Lung (tissue), 17 donors: ENCODE measurements at places on chromosomes 11 and 22. TPM values are rescaled to one million over a fixed set of nuclear protein-coding genes. Genes with fewer than 3 reads are reported as not detected.

DNA sequence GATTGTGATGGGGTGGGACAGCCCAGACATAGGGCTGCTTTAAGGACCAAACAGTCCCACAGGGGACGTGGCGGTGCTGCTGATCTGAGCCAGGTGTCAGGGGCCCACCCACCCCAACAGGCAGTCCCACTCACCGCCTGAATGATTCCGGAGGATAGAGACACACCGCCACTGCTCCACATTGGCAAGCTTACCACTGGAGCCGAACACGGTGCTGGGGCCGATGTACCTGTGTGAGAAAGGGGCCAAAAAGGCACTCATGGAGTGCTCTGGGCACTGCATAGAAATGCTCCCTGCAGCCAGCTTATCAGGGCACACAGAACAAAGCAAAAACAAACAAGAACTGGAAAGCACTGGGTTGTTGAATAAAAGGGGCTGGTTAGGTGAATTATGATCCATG is 25.9 kb downstream of the HIRA start:
- H3K27me3 ChIP-seq, result no peaks in the 10 kb centered on the region
- no peak overlapping the region for H3K4me3 ChIP-seq
- no peak overlapping the region for H3K27ac ChIP-seq
- peaks cover 40% of the 10 kb centered on the region for H3K36me3 ChIP-seq
- DNase-seq, result no peak
- peaks cover 5% of the 10 kb centered on the region for H3K4me1 ChIP-seq

DNA sequence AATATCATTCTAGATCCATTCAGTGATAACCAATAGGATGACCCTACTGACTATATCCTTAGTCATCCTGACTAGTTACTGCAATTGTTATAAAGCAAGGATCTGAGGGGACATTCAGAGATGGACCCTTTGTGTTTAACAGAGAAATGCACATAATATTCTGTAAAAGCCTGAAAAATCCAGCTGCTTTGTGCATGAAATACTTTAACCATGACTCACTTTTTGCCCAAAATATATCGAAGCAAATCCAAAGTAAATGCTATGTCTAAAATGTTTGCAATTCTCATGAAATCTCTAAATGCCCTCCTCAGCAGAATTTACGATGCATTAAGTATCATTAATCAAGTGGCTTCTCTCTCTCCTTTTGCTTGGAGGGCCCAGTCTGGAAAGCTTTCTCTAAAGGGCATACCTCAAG is 178.8 kb upstream of the MTMR2 start:
- peaks cover 4% of the 10 kb centered on the region for H3K4me1 ChIP-seq
- H3K27ac ChIP-seq, result no peak overlapping the region
- H3K4me3 ChIP-seq, result no peak overlapping the region
- peaks cover 3% of the 10 kb centered on the region for H3K36me3 ChIP-seq

The NLRP6 gene
- total RNA-seq, result 2.1 TPM

DNA sequence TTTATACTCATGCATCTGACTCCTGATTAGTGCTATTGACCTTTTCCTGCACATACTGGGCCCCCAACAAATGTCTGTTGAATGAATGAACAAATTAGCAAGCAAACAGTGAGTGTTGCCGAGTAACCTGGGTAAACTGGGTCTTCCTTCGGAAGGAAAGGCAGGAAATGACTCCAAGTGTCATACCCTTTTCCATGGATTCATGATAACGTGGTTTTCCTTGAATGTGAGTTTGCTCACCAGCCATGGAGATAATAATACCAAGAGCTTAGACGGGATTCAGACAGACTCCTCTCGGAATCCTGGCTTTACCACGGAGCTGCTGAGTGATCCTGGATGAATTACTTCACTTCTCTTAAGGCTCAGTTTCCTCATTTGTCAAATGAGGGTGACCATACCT is 16.7 kb downstream of the TECTA start:
- no peaks in the 10 kb centered on the region for H3K27me3 ChIP-seq
- H3K4me3 ChIP-seq, result no peak overlapping the region
- no peaks in the 10 kb centered on the region for H3K36me3 ChIP-seq
- DNase-seq, result no peak
- H3K4me1 ChIP-seq, result no peaks in the 10 kb centered on the region
- H3K27ac ChIP-seq, result no peak overlapping the region

The POU2AF3 gene
- 1.5 TPM for total RNA-seq

DNA sequence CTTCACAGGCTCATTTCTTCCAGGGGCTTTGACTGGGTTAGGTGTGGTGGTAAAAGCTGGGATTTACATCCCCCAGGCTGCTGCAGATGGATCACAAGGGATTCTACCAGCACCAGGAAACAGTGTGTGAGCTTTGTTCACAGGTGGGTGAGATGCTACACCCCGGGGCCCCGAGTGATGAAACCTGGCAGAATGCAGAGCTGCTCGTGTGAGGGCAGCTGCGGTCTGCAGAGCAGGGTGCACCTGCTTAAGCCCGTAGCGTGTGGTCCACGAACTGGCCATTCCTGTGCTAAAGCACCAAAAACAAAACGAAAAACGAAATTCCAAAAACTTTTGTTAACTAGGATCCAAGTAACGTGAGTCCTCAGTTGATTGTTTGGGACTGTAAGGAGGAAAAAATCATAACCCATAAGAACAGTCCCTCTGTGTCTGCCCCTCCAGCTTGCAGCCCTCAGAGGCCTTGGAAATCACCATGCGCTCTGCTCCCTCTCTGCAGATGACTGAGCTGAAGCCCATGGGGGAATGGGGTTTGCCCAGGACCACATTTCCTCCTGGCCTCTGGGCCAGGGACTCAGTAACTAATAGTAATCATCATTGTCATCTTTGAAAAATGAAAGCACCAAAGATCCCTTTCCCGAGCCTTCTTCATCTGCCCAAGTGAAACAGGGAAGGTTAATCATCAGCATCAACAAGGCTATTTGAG is 24.6 kb downstream of the ELF5 start:
- no peaks in the 10 kb centered on the region for H3K36me3 ChIP-seq
- H3K4me3 ChIP-seq, result no peak overlapping the region
- H3K4me1 ChIP-seq, result no peaks in the 10 kb centered on the region
- no peaks in the 10 kb centered on the region for H3K27me3 ChIP-seq

- no peak for DNase-seq
- no peaks in the 10 kb centered on the region for H3K36me3 ChIP-seq
- no peak overlapping the region for H3K4me3 ChIP-seq
Measured at GRCh38 chr11:69277074-69277809, 16.7 kb upstream of the MYEOV start.

- peaks cover 5% of the 10 kb centered on the region for H3K4me1 ChIP-seq
- H3K4me3 ChIP-seq, result no peak overlapping the region
- no peak for DNase-seq
- H3K36me3 ChIP-seq, result no peaks in the 10 kb centered on the region
- no peak overlapping the region for H3K27ac ChIP-seq
- no peaks in the 10 kb centered on the region for H3K27me3 ChIP-seq
Measured at GRCh38 chr11:94062360-94062759, 41.2 kb downstream of the HEPHL1 start.

- H3K27me3 ChIP-seq, result no peaks in the 10 kb centered on the region
- H3K36me3 ChIP-seq, result no peaks in the 10 kb centered on the region
- no peak overlapping the region for H3K27ac ChIP-seq
- no peak for DNase-seq
- no peak overlapping the region for H3K4me3 ChIP-seq
- peaks cover 17% of the 10 kb centered on the region for H3K4me1 ChIP-seq
Measured at GRCh38 chr11:34343153-34343552, 14.7 kb downstream of the ABTB2 start.

DNA sequence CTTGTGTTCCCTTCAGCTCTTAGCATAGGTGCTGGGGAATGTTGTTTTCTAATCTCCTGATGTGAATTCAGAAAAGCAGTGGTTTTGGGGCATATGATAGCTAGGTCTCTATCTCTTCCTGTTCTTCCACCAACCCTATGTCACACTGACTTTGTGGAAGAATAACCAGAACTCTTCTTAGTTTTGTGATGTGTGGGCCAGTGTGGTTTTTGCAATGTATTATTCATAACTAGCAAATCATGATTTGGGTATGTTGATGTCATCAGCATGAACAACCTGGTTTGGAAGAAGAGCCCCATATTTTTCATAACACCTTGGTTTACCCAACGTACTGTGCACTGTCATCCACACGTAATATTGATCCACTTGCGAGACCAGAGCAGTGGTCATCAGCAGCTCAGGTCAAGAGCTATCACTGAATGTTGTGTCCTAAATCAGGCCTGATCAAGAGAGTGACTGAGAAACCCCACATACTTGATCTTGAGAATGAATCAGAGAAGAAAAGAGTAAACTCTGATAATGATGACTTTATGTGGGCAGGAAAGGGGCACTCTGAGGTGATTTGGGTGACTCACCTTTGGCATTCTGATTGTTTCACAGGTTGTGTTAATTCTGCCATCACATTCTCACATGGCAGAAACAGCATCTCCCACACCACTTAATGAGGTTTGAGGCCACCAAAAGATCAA is 19.4 kb upstream of the MS4A6E start:
- H3K27me3 ChIP-seq, result no peaks in the 10 kb centered on the region
- DNase-seq, result no peak
- no peak overlapping the region for H3K4me3 ChIP-seq

DNA sequence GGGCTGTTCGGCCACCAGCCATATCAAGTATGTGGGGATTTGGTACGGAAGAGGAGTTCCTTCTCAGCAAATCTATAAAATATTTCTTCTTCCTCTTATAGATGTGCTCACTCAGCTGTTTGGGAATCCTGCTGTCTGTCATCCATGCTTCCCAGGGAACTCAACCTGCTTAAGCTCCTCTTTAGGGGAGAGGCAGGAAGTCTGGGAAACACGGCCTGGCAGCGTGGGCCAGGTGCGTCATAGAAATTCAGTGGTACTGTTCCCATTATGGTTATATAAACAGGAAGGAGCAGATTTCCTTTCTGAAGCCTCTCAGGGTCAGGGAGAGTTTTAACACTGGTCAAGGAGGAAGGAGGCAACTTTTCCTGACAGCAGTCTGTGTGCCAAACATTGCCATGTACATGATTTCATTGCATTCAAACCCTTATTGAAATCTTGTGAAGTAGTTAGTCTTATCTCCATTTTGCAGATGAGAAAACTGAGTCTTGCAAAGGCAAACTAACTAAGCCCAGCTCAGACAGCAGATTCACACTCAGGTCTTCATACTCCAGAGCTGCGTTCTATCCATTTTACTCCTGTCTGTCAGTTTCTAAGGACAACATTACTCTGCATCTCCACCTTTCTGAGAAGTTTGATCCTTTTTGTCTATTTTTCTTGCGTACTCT is 35.4 kb upstream of the AMOTL1 start:
- no peak overlapping the region for H3K4me3 ChIP-seq
- H3K36me3 ChIP-seq, result no peaks in the 10 kb centered on the region
- peak overlapping the region; percentile 88 for H3K27ac ChIP-seq
- H3K27me3 ChIP-seq, result no peaks in the 10 kb centered on the region
- DNase-seq, result no peak
- H3K4me1 ChIP-seq, result no peaks in the 10 kb centered on the region

The MIOX gene
- not detected for total RNA-seq

The TTC28 gene
- total RNA-seq, result 43.9 TPM

The TEAD1 gene
- total RNA-seq, result 141 TPM

DNA sequence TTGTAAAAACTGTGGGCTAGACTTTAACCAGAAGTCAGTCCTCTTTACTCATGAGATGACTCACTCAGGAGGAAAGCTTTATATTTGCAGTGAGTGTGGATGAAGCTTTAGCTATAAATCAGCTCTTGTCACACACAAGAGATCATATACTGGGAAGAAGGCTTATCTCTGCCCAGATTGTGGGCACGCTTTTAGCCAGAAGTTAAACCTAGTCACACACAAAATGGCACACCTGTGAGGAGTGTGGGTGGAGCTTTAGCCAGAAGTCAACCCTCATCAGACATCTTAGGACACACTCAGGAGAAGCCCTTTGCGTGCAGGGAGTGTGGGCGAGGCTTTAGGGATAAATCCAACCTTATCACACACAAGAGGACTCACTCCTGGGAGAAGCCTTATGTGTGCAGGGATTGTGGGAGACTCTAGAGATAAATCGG is 706.9 kb upstream of the LUZP2 start:
- no peak overlapping the region for H3K4me3 ChIP-seq
- H3K4me1 ChIP-seq, result no peaks in the 10 kb centered on the region
- H3K36me3 ChIP-seq, result no peaks in the 10 kb centered on the region
- no peaks in the 10 kb centered on the region for H3K27me3 ChIP-seq

The IGSF9B gene
- 19.5 TPM for total RNA-seq

The CCDC87 gene
- total RNA-seq, result 0.67 TPM

The OR5AK2 gene
- not detected for total RNA-seq

GRCh38 chr11:89660234-89660633 is 49.9 kb upstream of the TRIM77 start:
- DNase-seq, result no peak
- no peak overlapping the region for H3K27ac ChIP-seq
- no peaks in the 10 kb centered on the region for H3K36me3 ChIP-seq
- H3K4me1 ChIP-seq, result no peaks in the 10 kb centered on the region
- H3K4me3 ChIP-seq, result no peak overlapping the region

DNA sequence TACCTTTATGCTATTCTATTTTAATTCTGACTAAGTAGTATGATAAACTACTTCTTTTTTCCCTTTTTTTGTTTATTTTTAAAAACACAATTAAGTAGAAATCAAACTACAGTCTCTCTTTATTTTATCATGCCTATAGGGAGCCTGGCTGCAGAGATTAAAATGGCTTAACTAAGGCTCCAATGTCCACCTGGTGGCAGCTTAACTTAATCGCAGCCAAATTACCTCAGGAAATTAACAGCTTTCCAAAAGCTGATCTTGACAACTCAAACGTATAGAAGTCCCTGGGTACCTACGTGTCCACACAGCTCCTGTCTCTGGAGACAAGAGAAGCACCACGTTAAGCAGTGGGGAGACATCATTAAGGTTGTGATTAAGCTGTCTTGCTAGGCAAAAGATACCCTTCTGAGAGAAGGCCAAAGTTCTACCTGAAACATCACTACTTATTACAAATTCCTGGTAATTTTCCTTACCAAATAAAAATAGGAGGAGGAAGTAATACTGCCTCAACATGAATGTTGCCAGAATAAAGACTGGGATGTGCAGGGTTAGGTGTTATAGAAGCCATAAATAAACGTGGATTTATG is 63.2 kb upstream of the SNX19 start:
- no peaks in the 10 kb centered on the region for H3K4me1 ChIP-seq
- no peak for DNase-seq
- H3K4me3 ChIP-seq, result no peak overlapping the region
- H3K36me3 ChIP-seq, result no peaks in the 10 kb centered on the region

DNA sequence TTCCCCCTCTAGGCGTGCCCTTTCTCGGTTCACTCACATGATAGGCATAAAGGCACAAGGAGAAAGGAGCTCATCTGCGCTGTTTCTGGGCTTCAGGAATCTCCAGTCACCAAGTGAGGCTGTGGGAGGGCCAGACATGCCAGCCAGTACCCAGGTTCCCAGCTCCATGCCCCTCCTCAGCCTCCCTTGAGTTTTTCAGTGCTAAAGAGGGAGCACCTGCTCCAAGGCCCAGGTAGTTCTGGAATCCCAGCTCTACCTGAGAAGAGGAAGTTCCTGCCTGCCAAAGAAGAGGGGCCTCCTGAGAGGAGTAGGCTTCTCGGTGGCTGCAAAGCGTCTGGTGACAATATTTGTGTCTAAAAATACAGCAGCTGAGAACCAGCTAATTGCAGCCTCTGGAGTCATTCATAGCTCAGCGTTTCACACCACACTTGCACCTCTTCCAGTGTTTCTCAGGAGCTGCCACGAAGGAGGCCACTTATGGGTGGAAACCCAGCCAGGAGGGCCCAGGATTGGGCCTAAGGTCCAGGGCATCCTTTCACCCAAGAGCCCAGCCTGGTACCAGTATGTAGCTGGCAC is 197.4 kb downstream of the TRIM29 start:
- no peaks in the 10 kb centered on the region for H3K36me3 ChIP-seq
- no peak overlapping the region for H3K4me3 ChIP-seq
- H3K27me3 ChIP-seq, result no peaks in the 10 kb centered on the region
- H3K27ac ChIP-seq, result no peak overlapping the region

- H3K4me1 ChIP-seq, result no peaks in the 10 kb centered on the region
- peak; percentile 5 for DNase-seq
- H3K4me3 ChIP-seq, result no peak overlapping the region
- no peaks in the 10 kb centered on the region for H3K36me3 ChIP-seq
- H3K27ac ChIP-seq, result no peak overlapping the region
Measured at GRCh38 chr22:32378707-32379272, 21.1 kb downstream of the RFPL3 start.
